Adrenal gland (tissue), 19 donors: ENCODE measurements at places on chromosomes 7 and 10. TPM values are rescaled to one million over a fixed set of nuclear protein-coding genes. Genes with fewer than 3 reads are reported as not detected.

The HOXA1 gene
- 0.32 TPM for polyA plus RNA-seq

The POLR2J3 gene
- polyA plus RNA-seq = 47.0 TPM

The KLF14 gene
- polyA plus RNA-seq = 0.48 TPM

The CAV2 gene
- 9.8 TPM for polyA plus RNA-seq

The ELN gene
- polyA plus RNA-seq = 4.6 TPM

The VSTM2A gene
- 1.5 TPM for polyA plus RNA-seq

The ELOVL3 gene
- 1.1 TPM for polyA plus RNA-seq

- no peak for DNase-seq
Observed at GRCh38 chr7:137157256-137157655, 186.3 kb downstream of the PTN start.

- DNase-seq = no peak
Observed at GRCh38 chr10:42630537-42631134, 7.7 kb downstream of the ZNF33B start.

DNA sequence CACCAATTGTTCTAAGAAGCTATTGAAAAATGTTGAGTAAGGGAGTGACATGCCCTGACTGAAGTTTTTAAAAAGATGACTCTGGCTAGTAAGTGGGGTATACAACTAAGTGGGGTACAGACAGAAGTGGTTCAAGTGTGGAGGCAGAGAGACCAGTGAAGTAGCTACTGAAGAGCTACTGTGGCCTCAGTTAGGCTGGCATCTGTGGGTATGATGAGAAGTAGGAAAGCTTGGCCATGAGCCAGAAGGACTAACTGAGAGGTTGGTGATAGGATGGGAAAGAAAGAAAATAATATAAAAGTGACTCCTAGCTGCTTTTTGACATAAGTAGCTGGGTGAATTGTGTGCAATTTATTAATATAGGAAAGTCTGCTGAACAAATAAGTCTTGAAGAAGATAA is 176.6 kb downstream of the SEMA3D start:
- no peak for DNase-seq

GRCh38 chr10:14592026-14592425 is 182.7 kb downstream of the FAM107B start:
- no peak for DNase-seq

DNA sequence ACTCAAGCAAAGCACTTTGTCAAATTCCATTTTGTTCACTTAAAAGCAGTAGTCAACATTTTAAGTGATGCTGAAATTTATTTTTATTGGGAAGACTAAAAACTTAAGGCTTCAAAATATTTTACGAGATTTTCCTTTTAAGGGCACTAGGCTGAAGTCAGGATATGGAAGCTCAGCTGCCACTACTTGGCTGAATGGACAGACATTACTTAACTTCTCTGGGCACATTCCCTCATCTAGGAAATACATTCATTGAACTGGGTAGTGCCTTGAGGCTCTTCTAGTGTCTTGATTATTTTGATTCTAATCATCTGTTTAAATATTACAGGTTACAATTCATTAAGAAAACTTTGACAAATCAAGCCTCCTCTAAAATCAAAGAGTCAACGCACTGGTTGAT is 11.1 kb downstream of the MEOX2 start:
- DNase-seq = no peak

- DNase-seq = no peak
Observed at GRCh38 chr7:107007007-107007891, 37.3 kb upstream of the PRKAR2B start.

- no peak for DNase-seq
Observed at GRCh38 chr7:35037211-35037525, at the start of gene DPY19L1. TSS of gene DPY19L1 (minus strand) at chr7:35037485. CDS start at chr7:35037394, 91 bp downstream.

DNA sequence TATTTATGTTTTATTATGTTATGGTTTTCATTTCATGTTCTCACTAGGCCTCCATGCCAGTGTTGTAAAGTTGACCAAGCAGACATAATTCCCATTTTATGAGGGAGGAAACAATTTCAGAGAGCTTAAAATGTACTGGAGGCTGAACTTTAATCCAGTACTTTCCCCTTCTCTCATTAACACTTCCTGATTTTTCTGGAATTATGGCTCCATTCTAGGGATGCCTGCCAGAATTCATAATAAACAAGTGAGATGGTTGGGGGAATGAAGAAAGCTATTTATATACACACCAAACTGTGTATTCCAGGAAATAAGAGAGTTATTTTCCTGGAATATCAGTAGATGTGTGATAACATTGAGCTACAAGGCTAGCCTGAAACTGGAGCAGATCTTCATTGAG is 6.9 kb downstream of the TMEM236 start:
- no peak for DNase-seq

- no peak for DNase-seq
Observed at GRCh38 chr7:33804140-33804660, 101.1 kb upstream of the BMPER start.

GRCh38 chr10:5534880-5535856 is 10.4 kb downstream of the CALML3 start:
- DNase-seq = no peak

- no peak for DNase-seq
Observed at GRCh38 chr10:79054203-79055099, 14.3 kb upstream of the ZMIZ1 start.

DNA sequence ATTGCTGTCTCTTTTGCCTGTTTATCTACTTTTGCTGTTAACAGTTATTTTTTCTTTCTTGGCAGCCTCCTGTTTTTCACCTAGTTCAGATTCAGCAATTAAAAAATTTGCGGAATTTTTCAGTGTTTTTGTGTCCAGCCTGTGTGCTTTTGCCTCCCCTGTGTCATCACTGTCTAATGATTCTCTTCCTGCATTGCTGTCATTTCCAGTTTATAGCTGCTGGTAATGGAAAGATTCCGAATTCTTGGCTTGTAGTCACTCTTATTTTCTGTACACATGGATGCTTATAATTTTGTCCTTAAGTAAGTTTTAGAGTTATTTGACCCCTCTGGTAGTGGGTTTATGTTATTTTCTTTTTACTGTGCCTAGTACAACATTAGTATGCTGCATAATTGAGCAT is 25.1 kb downstream of the GLRX3 start:
- no peak for DNase-seq

GRCh38 chr10:69952069-69952800 is 100.4 kb upstream of the MACROH2A2 start:
- DNase-seq = no peak

GRCh38 chr10:71389768-71390460 is 6.8 kb upstream of the CDH23 start:
- no peak for DNase-seq

GRCh38 chr7:134770676-134771075 is 8.8 kb upstream of the CALD1 start:
- no peak for DNase-seq

DNA sequence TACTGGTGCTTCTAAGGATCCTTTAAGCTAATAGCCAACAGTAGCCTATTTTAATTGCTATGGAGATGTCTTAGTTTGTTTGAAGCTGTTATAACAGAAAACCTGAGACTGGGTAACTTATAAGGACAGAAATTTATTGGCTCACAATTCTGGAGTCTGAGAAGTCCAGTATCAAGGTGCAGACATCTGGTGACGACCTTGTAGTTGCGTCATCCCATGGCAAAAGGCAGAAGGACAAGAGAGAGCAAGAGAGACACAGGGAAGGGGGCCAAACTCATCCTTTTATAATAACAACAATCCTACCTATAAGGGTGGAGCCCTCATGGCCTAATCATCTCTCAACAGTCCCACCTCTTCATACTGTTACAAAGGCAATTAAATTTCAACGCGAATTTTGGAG is 39.1 kb downstream of the NRCAM start:
- no peak for DNase-seq

DNA sequence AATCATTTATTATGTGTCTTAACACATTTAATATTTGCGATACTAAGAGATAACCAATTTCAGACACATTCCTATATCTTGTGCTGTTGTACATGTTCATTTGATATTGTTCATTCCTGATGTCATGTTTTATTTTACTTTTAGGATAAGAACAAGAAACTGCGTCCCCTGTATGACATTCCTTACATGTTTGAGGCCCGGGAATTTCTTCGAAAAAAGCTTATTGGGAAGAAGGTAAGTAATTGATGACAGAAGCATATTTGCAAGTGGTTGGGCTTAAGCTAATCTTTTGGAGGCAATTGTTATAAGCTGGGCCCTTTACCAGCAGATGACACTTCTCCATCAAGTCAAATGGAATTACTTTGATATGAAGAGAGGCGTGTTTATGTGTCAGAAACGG is 155.3 kb downstream of the SND1 start:
- no peak for DNase-seq

- peak; percentile 21 for DNase-seq
Observed at GRCh38 chr10:131001438-131001837, 310.1 kb downstream of the TCERG1L start.

- DNase-seq = peak; percentile 69
Observed at GRCh38 chr10:73647211-73647874, 6.1 kb upstream of the MYOZ1 start.

DNA sequence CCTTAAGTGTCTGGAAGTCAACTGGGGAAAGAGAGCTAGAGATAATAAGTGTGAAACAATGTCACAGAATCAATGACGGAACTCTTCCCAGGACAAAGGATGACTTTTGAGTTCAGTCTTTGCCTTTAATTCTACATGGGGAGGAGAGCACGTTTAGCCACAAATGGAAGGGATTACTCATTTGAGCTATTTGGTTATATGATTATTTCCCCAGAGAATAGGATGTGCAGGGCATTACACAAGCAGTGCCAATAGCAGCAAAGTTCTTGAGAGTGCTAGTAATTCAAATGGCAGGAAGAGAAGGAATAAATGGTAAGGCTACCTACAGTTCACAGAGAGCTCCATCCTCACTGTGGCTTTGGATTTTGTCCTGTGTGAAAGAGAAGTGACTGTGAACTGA is 6.0 kb downstream of the EGFR start:
- no peak for DNase-seq

GRCh38 chr10:121774404-121774803 is 153.4 kb downstream of the ATE1 start:
- DNase-seq = no peak

GRCh38 chr10:126012485-126012884 is 116.1 kb downstream of the FANK1 start:
- no peak for DNase-seq

GRCh38 chr10:29991382-29991781 is 68.0 kb downstream of the JCAD start:
- peak; percentile 11 for DNase-seq

- peak; percentile 36 for DNase-seq
Observed at GRCh38 chr7:108347616-108348015, 108.6 kb downstream of the NRCAM start.

DNA sequence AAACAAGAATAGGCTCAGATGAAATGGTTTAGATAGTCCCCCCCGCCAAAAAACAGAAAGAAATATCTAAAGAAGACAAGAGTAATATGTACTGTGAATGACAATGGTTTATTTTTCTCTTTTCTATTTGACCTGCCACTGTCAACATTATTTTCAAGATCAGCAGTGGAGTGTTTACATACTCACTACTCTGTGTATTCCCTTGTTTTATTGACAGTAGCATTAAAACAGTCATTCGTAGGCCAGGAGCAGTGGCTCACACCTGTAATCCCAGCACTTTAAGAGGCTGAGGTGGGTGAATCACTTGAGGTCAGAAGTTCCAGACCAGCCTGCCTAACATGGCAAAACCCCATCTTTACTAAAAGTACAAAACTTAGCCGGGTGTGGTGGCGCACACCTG is 245.3 kb upstream of the SLC26A5 start:
- no peak for DNase-seq

- DNase-seq = no peak
Observed at GRCh38 chr10:85602713-85603112, 763.9 kb downstream of the GRID1 start.

DNA sequence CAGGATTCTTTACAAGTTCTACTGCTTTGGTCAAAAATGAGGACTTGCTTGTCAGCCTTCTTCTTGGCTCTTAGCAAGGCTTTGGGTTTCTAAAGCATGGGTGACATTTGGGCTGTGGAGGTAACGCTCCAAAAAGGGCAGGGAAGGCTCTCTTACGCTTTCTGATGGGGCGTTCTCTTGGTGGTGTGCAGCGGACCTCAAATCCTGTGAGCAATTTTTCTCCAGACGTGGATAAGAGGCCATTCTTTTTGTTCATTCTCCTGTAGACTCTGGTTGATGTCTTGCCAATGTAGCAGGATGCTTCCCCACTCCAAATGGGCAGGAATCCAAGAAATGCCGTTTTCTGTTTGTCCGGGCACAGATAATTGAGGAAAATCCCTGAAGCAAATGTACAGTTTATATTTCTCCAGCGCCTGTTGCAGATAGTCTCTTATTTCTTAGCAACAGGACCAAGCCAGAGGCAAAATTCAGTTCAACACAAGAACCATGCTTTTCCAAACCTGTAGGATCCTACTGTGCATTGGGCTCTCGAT is 138.4 kb upstream of the NFE2L3 start:
- DNase-seq = no peak

DNA sequence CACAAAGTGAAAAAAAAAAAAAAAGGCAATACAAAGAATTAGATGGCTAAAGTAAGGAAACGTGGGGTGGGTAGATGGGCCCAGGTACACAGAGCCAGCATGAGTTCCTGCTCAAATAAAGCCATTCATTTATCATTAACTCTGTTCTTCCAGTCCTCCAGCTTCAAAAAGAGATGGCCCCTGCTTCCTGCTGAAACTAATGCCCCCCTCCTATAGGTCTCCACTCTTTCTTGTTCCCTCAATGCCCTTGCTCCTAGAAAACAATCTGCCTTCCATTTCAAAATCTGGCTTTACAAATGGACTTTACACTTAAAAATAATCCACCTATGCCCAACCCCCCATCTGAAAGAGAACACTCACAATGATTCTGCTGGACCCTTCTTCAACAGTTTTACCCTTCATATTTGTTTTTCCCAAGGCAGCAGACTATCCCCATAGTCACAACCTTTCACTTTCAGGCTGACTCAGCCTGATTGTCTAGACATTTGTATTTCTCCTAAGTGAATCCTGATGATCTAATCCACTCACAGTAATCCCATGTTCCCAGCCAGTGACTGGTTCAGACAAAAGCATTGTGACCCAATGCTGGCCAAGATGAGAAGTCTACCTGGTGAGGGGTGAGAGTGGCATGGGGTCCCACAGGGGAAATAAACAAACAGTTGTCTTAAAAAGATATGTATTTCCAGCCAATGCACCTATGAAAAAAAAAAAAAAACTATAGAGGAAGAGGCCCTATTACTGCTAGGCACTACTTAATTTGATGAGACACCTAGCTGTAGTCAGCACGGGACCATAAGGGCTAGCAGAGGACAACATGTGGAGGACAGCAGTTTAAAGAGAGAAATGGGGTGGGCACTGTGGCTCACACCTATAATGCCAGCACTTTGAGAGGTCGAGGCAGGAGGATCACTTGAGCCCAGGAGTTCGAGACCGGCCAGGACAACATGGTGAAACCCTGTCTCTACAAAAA is 74.6 kb upstream of the GRID1 start:
- DNase-seq = no peak

- no peak for DNase-seq
Observed at GRCh38 chr10:23558361-23558799, 119.5 kb downstream of the OTUD1 start.

- no peak for DNase-seq
Observed at GRCh38 chr10:10865303-10865702, 152.4 kb upstream of the CELF2 start.

GRCh38 chr10:103202319-103202718 is 9.2 kb upstream of the NT5C2 start:
- DNase-seq = no peak
